A549 treated with dexamethasone at 1 μM for 4 hours (cell line): ENCODE measurements at places on chromosomes 2 and 18. TPM values are rescaled to one million over a fixed set of nuclear protein-coding genes. Genes with fewer than 3 reads are reported as not detected.

Gene BOLL
- not detected in 5 replicates for total RNA-seq

Gene TMEM247
- not detected in 5 replicates for total RNA-seq

Gene RRM2
- total RNA-seq: 178 to 256 TPM (median 244 TPM) in 5 replicates

Gene SLC35F5
- 34.6 to 57.7 TPM (median 48.7 TPM) in 5 replicates for total RNA-seq

Gene YIPF4
- total RNA-seq: 41.1 to 55.9 TPM (median 49.4 TPM) in 5 replicates

Gene UBR3
- total RNA-seq: 8.4 to 13.4 TPM (median 10.6 TPM) in 5 replicates

Gene ST6GAL2
- total RNA-seq: 12.0 to 19.3 TPM (median 14.1 TPM) in 5 replicates

Gene PLEKHH2
- 1.3 to 3.1 TPM (median 2.2 TPM) in 5 replicates for total RNA-seq

Gene MEIS1
- total RNA-seq: 1.4 to 2.4 TPM (median 1.8 TPM) in 5 replicates
